ENCODE measurements at places on chromosomes 12 and 14.

- DNase-seq, result no peak
Observed at GRCh38 chr12:118706437-118706836, 274.9 kb upstream of the SRRM4 start.

DNA sequence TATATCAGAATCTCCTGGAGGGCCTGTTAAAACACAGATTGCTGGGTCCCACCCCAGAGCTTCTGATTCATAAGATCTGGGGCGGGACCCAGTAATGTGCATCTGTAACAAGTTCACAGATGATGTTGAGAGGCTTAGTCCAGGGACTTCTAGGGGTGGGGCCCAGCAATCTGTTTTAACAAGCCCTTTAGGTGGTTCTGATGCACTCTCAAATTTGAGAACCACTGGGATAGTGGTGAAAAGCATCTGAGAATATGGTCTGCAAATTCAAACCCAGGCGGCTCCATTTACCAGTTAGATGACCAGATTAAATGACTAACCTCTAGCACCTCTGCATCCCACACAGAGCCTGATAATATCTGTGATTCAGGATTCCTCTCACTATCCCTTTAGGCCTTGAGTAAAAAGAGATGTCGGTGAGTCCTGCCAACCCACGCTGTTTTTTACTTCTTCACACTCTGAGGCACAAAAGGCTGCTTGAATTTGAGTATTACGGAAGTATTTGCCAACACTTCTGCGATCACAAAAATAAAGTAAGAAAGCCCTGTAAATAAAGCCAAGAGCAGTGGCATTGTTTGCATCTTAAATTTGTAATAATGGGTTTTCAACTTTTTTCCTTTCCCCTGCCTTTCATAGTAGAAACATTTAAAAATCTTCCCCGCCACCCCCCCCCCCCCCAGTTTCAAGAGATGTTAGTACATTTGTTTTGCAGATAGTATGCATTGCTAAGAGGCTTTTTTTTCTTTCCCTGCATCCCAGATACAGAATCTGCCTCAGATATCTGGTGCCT, 1.8 kb upstream of the FRS2 start:
- no peak for DNase-seq

- no peak for DNase-seq
Observed at GRCh38 chr14:54758041-54758440, 144.6 kb downstream of the GCH1 start.

GRCh38 chr12:98217257-98217656, 298.1 kb upstream of the TMPO start:
- DNase-seq, result no peak

- DNase-seq, result no peak
Observed at GRCh38 chr12:16417058-16417457, 69.6 kb downstream of the MGST1 start.

GRCh38 chr14:23137813-23138535, 18.9 kb upstream of the CEBPE start:
- no peak for DNase-seq

DNA sequence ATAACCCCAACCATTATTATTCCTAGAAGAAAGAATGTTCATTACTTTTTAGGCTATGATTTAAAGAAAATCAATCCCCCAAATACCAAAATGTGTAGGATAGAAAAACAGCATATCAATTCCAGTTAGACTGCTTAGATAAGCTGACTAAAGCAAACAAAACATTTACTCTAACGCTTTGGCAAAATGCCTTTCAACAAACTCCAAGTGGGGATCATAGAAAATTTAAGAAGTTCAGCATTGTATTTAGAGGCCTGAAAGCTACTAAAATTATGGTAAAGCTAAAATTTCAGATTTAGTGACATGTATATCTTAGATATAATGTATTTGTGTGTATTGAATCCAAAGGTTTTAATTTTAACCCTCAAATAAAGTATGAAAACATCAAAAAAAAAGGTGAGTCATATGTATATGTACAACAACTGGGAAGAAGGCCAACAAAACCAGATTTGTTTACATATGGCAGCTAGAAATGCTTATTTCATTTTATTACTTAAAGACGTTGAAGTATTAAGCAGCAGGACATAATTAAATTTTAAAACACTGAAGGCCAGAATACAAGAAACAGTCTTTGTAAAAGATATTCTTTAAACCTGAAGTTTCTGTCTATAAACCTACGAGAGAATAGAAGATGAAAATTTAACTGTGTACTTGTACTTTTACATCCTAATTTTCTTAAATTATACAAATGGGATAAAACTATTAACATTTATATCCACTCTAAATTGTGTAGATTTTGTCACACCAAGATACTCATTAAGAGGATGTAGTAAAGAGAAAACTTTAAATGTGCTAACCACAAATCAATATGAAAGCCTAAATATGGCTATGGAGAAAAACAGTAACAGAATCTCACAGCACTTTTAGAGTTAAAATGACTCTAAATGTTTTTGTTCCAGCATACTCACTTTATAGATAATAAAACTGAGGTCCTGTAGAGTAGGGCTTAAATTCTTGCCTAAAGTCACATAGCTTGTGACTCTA, 71.4 kb downstream of the SLC41A2 start:
- DNase-seq, result no peak

GRCh38 chr14:104685216-104685997, 4.0 kb upstream of the INF2 start:
- no peak for DNase-seq

GRCh38 chr14:73953731-73954130, 3.6 kb downstream of the COQ6 start:
- no peak for DNase-seq

GRCh38 chr12:86496595-86496994, 240.4 kb upstream of the MGAT4C start:
- no peak for DNase-seq

DNA sequence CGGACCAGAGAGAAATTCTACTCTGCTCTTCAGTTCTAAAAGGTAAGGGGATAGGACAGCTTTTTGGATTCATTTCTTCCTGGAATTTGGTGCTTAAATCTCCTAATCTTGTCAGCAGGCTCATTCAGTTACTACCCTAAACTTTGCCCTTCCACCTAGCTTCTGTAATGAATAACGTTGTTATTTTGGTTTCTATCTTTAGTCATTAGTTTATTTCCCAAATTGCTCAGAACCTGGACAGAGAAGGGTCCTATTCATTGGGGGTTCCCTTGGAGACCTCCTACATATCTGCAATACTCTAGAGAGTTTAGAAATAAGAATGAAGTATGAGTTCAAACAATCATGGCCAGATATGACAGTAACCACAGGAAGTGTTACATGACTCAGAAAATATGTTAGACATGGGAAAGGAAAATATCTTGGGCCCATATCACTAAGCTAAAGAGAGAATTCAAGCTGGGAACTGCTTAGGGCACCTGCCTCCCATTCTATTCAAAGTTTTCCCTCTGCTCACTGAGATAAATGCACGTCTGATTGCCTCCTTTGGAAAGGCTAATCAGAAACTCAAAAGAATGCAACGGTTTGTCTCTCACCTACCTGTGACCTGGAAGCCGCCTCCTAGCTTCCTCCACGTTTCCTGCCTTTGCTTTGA, 87.9 kb downstream of the GAS2L3 start:
- DNase-seq, result no peak

DNA sequence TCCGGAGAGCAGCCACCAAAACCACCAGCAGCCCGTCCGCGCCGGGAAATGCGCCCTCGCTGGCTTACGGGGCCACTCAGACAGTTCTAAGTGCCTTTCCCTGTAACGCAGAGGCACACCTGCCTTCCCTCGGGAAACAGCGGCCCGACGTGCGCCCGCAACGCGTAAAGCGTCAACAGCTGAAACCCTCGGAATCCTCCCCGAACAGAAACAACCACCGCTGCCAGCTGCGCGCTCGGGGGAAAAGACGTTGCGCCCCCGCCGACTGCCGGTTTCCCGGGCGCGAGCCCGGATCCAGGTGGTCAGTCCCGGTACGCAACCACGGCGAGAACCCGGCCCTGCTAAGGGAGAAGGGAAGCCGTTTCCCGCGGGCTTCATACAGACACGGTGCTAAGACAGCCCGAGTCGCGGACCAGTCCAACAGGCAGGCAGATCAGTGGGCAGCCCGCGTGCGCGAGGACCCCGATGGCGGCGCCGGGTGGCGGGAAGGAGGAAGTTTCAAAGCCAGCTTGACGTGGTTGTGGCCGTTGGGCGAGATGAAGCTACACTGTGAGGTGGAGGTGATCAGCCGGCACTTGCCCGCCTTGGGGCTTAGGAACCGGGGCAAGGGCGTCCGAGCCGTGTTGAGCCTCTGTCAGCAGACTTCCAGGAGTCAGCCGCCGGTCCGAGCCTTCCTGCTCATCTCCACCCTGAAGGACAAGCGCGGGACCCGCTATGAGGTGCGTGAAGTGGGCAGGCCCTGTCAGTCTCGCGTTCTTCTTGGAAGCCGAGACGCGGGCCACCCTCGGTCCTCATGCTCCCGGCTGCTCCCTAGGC, at the start of gene LRR1:
LRR1 (plus strand) TSS at position 456 of the 816 bp plus-strand sequence; CDS start at position 537, 81 bp downstream.
- peak; percentile 83 for DNase-seq

GRCh38 chr12:122844366-122844971, 9.2 kb downstream of the HIP1R start:
- DNase-seq, result no peak

- DNase-seq, result no peak
Observed at GRCh38 chr14:50545618-50546017, 13.2 kb upstream of the MAP4K5 start.

- DNase-seq, result no peak
Observed at GRCh38 chr12:49603721-49604120, 1.7 kb downstream of the FAM186B start.

GRCh38 chr12:65586796-65587195, 237.5 kb upstream of the HMGA2 start:
- no peak for DNase-seq

DNA sequence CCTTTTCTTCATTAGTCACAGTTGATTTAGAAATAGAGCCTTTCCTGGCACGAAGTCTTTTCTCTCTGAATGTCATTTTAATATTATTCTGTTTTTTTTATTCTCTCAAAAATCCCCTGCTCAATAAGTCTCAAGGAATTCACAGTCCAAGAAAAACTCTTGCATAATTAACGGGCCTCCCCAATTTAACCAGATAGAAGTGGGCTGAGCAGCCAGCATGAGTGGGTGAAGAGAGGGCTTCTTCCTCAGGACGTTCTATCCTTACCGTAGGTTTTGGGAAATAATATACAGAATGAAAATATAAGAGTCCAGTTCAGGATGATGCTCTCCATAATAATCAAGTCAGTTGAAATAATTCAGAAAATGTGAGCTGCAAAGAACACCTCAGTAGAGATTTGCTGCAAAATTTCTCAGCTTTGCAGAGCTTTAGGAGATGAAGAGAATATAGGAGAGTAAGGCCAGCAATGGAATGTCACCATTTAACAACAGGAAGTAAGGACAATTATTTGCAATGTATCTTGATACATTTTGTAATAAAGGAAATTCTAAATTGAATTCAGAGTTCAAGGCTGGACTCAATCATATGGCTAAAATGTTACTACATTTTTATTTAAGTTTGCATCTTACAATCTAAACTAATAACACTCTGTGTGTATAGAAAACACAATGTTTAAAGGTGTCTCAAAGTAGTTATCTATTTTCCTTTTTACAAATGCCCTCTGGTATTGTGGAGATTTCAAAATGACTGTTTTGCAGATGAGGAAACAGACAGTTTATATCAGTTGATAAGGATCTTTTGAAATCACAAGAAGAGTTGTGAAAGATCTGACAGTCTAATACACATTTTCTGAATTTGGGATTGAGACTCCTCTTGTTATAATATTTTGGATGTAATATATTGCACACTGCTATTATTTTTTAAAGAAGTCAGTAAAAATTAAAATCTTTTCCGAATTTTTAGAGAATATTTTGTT, 1724.1 kb upstream of the SEL1L start:
- no peak for DNase-seq

DNA sequence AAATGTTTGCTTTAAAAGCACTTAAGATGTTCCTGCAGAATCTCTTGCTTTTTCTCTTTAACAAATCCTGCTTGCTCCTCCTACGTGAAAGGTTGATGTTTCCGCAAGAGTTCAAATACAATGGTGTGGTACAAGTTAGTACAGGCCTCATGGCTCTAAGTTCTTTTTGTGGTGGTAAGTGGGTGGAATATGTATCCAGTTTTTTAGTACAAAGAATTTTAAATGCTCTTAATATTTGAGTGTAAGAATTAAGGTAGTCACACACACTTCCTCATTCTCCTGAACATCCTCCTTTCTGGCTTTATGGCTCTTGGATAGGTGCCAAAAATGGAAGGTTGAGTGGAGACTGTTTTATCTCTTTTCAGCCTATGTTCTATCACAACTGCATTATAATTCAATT, 1.8 kb downstream of the OTOGL start:
- DNase-seq, result no peak

GRCh38 chr12:93742110-93742934, 65.1 kb downstream of the CRADD start:
- DNase-seq, result peak; percentile 43

GRCh38 chr12:88775742-88776151, 195.5 kb upstream of the KITLG start:
- DNase-seq, result no peak

- no peak for DNase-seq
Observed at GRCh38 chr12:111425655-111426054, 19.9 kb downstream of the SH2B3 start.

DNA sequence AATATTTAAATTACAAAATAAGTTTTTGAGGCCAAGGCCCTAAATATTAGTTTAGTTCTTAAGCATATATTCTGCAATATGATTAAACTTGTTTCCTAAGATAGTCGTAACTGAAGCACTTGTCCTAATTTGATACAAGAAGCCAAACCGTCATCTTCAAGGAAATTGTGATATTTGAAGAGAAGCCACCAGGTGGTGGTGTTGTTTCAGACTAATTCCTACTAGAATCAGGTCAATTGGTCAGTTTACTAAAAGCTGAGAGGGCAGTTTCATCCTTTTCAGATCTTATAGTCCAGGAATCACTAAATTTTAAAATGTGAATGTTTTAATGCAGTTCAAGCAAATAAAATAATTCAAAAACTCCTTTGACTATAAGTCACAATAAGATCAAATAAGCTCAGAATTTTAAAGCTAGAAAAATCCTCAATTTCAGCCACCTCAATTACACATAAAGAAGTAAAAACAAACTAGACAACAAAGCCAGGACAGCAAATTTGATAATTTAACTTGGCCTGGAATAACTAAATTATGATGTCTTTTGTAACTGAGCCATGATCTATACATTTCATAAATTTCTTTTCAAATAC, 7.1 kb upstream of the ARL1 start:
- DNase-seq, result no peak

Measured in stimulated activated CD4-positive, alpha-beta T cell treated with anti-CD3 and anti-CD28 coated beads, Interleukin-12 subunit alpha, Interleukin-12 subunit beta, amount 100 ng/mL, for 4 hours (primary cell).